Activated effector memory CD4-positive, alpha-beta T cell treated with anti-CD3 and anti-CD28 coated beads, Interleukin-2, amount 50 U/mL, for 16 hours (primary cell): ENCODE measurements at places on chromosomes 11 and 22.

GRCh38 chr11:121567995-121568394 is 115.2 kb upstream of the SORL1-AS1 start:
- no peak for DNase-seq

- peak; percentile 77 for DNase-seq
These were observed 43.7 kb downstream of the MICAL3 start for GRCh38 chr22:17980638-17981051.

- DNase-seq, result no peak
These were observed 238.0 kb upstream of the PLET1 start for GRCh38 chr11:112498701-112499100.

- DNase-seq, result no peak
These were observed 14.5 kb upstream of the APLNR start for GRCh38 chr11:57251491-57252104.

DNA sequence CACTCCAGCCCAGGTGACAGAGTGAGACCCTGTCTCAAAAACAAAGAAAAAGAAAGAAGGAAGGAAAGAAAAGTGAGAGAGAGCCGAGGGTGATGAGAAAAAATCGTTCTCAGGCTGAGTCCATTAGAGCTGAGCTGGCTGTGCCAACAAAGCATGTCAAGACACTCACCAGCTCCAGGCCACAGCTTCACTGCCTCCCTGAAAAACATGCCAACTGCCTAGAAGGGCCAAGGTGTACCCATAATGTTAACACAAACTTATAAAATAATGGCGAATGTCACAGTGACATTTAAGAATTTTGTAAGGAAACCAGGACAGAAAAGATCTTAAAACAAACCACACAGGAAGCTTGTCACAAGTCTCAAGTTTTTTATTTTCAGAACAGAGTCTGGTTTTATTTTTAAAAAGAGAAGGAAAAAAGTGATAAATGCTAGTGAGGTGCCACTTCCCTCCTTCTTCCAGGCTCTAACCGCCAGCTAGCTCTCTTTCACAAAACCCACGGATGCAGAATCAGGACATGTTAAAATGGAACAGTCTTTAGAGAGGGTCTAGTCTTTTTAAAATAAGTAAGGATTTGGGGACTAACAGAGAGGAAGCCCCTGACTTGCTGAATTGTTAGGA is 5.1 kb downstream of the TMEM121B start:
- no peak for DNase-seq

DNA sequence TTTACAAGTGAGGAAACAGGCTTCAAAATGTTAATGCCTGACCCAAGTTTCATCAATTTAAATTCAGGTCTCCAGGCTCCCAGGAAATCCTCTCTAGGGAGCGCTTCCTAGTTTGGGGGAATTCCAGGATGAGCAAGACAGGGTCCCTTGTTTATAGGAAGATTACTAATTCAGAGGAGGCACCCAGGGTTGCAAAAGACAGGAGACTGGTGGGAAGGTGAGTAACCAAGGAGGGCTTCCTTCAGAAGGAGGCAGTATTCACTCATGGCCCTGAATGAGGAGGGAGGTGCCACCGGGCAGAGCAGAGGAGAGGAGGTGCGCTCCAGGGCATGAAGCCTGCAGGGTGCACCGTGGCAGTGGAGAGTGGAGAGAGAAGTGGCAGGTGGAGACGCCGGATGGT is 1.6 kb downstream of the TMEM132A start:
- DNase-seq, result no peak

DNA sequence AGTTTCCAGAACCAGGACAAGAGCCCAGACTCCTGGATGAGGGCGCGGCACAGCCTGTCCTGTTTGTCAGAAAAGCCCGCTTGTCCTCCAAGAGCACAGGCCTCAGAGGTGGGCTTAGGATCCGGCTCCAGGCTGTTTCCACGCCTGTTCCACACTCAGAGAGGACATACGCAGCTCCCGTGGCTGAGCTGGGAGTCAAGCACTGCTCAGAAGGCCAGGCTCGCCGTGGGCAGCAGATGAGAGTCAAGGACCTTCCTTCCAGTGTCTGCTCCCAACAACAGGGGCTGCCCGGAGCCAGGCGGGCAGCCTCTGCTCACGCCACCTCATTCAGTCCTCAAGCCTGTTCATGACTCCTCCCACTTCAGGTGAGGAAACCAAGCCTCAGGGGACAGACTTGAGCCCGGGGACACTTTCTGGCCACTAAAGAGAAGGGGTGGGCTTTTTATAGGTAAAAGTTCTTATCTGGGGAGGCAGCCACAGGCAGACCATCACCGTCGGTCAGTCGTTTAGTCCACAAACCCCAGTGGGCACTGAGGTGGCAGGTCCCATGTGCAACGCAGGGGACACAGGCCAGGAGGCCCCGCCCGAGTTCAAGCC is 3.8 kb downstream of the CYB5R3 start:
- no peak for DNase-seq

DNA sequence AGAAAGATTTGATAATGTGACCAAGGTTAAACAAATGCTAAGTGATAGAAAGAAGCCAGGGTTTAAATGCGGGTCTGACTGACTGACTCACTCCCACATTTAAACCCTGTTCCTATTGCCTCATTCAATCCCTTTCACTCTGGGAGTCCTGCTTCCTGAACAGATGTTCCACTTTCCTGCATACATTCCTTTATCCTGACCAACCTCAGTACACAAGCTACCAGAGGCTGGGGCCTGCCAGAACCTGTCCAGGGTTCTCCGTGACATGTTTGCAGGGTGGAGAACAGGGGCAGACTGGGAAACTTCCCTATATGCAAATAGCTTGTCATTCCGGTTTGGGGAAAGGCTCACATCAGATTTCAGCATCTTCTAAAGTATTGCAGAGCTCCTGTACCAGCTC is 3.0 kb upstream of the ANKK1 start:
- no peak for DNase-seq

DNA sequence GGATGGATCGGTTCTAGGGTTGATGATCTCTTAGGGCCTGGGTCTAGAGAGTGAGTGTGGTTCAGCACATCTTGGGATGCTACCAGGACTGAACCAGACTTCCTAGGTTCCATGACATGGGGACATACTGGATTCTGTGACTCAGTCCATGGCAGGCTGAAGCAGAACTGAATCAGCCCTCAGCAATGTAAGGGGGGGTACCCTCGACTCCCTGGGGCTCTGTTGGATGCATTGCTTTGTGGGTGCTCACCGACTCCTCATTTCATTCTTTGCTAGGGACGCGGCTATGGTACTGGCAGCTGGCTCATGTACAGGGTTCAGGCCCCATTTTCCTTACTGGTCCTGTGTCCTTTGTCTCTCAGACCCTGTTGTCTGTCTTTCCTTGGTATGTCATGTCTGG is 733 bp upstream of the GRAMD1B start:
- DNase-seq, result no peak

DNA sequence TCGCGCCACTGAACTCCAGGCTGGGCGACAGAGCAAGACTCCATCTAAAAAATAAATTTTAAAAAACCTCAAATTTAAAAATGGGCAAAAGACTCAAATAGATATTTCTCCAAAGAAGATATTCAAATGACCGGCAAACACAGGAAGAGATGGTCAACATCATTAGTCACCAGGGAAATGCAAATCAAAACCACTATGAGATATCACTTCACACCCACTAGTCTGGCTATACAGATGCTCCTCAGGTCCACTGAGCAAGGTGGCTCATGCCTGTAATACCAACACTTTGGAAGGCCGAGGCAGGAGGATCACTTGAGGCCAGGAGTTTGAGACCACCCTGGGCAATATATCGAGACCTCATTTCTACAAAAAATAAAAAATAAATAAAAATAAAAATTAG is 43.3 kb upstream of the SLC35C1 start:
- no peak for DNase-seq

DNA sequence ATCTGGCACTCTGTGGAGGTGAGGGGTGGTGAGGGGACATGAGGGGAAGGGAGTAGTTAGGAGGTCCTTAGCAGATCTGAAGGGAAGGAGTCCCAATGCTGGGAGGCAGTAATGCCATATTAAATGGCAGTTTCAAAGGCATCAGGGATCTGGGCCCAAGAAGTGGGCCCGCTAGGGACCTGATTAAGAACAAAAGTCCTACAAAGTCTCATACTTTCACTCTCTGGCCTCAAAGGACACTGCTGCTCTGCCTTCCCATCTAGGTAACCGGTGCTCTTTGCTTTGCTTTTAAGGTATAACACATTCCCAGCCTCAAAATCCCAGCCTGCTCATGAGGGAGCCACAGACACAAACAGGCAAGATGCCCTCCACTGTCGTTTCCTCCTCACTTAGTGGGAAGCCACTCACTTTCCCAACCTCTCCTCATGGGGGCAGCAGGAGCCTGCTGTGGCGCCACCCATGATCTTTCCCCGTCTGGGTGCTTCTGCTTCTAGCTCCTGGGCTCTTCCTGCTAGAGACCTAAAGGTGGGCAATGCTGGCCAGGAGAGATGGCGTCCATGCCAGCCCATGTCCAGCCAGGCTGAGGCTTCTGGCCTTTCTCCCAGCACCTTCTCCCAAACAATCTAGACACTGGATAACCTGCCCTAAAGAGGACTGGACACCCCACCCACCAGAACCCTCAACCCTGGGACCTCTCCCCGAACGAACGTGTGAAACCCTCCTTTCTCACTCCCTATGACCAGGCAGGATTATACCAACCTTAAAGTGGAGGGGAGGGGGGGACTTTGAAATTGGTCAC is 68.3 kb downstream of the PLEKHA7 start:
- peak; percentile 67 for DNase-seq

DNA sequence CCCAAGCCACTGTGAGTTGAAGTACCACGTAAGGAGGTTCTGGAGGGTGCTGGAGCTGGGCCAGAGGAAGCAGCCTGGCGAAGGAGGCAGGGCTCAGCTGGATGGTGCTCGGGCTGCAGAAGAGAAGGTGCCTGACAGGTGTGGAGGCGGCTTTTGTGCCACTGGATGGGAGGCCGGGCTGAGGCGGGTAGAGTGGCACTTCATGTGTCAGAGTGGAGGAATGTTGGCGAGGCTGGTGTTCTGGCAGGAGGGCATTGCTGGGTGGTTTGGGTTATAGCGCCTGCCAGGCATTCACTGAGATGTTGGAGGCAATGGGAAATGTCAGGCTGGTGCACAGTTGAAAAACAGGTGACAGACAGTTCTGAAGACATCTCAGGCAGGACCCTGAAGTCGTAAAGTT is 24.2 kb downstream of the UBE2L3 start:
- DNase-seq, result no peak

GRCh38 chr11:45650166-45651095 is 15.0 kb downstream of the CHST1 start:
- peak; percentile 54 for DNase-seq

DNA sequence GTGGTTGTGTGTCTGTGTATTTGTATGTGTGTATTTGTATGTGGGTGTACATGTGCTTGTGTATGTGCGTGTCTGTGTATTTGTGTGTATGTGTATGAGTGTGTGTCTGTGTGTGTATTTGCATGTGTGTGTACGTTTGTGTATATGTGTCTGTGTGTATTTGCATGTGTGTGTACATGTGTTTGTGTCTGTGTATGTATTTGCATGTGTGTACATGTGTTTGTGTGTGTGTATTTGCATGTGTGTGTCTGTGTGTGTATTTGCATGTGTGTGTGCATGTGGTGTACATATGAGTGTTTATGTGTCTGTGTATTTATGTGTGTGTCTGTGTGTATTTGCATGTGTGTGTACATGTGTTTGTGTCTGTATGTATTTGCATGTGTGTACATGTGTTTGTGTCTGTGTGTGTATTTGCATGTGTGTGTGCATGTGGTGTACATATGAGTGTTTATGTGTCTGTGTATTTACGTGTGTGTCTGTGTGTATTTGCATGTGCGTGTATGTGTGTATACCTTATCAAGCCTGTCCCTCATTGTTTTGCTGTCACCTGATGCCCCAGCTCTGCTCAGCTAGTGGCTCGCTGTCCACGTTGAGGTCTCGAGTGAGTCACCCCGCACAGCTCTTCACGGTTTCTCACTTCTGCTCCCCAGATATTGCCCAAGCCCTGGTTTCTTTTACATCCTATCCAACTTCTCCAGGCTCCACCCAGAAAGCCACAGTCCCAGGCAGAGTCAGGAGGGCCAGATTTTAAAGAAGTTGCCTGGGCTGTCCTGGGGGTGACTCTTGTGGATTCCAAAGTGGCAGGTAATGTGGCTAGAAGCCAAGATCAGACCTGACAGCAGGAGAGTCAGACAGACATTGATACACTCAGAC is 15.2 kb downstream of the MB start:
- DNase-seq, result no peak

DNA sequence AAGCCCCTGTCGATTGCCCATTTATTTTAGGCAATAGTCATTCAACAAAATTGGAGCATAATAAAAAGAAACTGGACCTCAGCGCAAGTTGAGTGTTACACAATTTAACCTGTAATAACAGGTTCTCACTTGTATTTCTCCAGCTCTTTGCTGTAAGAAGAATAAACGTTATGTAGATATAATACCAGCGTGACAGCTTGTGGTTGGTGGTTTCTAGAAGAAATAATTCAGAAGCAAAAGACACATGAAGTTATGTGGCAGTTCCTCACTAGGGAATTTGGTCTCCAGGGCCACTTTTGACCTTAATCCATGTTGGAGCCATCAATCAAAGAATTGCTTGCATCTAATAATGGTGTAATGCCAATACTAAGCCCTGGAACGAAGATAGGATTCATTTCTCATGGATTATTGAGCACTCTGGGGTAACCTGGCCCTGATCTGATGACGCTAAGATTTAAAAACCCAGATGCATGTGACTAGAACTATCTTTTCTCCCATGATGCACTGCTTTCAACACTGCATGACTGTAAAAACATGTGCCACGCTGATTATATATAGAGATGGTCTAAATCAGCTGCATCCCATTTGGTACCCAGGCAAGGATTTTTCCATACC is 129.7 kb upstream of the LDLRAD3 start:
- DNase-seq, result no peak

DNA sequence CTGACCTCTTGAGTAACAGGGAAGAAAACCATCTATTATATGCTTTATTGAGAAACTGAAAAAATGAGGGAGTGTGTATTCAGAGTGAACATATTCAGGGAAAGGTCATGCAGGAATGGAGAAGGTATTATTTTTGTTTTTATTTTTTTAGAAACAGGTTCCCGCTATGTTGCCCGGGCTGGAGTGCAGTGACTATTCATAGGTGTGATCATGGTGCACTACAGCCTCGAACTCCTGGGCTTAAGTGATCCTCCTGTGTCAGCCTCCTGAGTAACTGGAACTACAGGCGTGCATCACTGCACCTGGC is 8.7 kb upstream of the RCE1 start:
- DNase-seq, result no peak

- no peak for DNase-seq
These were observed 232.2 kb downstream of the INSC start for GRCh38 chr11:15346907-15347306.

GRCh38 chr22:50476868-50477267 is 2.0 kb upstream of the SBF1 start:
- no peak for DNase-seq

- no peak for DNase-seq
These were observed 59.5 kb downstream of the TTC17 start for GRCh38 chr11:43418197-43418596.
